ENCODE measurements at places on chromosomes 6 and 20.

DNA sequence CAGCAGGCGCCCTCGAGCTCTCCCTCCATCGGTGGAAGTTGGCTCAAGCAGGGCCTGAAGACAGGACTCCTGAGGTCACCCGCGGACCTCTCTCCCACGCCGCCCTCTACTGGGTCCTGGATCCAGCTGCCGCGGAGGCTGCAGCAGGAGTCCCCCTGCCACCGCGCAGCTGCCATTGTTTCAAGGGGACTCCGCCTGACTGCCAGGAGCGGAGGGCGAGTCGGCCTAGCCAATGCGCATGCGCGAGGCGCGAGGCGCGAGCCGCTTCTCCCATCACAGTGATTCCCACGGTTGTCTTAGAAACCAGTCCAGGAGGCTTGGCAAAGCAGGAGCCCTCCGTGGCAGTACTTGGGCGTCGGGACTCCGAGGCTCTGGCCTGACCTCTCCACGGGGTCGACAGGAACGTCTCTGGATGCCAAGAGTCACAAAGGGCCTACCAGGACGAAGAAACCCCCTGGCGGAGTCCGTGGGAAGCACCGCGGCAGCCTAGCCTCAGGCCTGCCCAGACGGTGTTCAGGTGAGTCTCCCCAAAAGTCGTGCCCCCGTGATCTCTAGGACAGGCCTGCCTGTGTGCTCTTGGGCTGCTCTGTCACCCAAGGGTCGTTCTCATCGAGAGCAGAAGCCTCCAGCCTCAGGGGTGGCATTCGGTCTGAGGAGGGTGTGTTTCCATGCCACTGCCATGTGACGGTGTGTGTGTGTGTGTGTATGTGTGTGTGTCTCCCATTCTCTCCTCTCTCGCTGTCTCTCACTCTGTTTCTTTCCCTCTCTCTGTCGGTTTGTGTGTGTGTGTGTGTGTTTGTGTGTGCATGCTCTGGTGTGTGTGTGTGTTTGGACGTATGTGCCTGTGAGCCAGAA is 290.6 kb upstream of the ZNF337 start:
- peak; percentile 62 for DNase-seq

GRCh38 chr20:891706-892080 is 24.4 kb downstream of the ANGPT4 start:
- no peak for DNase-seq

DNA sequence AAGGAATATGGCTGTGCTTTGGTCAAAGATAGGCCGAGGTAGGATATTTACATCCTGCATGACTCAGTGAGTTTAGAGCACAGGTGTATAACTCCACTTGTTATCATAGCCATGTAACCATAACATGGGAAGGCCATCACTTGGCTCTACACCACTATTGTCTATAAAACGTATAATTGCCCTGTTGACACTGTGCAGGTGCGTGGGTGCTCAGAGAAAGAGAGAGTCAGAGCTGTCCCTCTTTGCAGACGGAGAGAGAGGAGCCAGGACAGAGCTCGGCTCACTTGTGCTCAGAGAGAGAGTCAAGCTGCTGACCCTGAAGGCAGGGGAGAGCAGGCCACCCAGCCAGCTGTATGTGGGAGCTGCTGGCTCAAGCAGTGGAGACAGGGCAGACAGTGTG is 46.0 kb downstream of the OR2B6 start:
- no peak for DNase-seq

- no peak for DNase-seq
These were observed 11.5 kb upstream of the DACT2 start for GRCh38 chr6:168331058-168331457.

DNA sequence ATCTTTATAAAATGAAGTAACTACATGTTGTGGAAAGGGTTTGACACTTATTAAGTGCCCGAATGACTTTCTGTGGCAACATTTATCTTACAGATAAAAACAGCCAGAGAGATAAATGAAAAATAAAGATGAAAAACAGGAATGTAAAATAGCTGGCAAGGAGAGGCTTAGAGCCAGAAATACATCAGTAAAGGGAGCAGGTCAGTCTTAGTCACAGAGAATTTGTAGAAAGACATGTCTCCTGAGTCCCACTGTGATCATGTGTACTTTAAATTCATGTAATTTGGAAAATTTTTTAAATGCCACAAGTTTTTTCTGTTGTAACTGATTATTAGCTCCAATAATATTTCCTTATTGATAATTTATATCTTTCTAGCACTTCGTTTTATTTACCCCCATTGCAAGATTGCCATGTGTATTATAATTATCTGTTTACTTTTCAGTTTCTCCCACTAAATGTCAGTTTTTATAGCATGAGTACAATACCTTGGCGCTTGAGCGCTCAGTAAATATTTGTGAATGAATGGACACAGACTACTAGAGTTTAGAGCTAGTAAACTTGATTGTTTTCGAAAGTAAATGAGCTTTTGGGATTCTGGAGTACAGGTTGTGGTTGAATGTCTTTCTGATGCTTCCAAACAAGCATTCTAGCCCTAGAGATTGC is 15.2 kb downstream of the TAB2 start:
- DNase-seq, result no peak

- no peak for DNase-seq
These were observed 11.3 kb downstream of the GABRR1 start for GRCh38 chr6:89205819-89206218.

DNA sequence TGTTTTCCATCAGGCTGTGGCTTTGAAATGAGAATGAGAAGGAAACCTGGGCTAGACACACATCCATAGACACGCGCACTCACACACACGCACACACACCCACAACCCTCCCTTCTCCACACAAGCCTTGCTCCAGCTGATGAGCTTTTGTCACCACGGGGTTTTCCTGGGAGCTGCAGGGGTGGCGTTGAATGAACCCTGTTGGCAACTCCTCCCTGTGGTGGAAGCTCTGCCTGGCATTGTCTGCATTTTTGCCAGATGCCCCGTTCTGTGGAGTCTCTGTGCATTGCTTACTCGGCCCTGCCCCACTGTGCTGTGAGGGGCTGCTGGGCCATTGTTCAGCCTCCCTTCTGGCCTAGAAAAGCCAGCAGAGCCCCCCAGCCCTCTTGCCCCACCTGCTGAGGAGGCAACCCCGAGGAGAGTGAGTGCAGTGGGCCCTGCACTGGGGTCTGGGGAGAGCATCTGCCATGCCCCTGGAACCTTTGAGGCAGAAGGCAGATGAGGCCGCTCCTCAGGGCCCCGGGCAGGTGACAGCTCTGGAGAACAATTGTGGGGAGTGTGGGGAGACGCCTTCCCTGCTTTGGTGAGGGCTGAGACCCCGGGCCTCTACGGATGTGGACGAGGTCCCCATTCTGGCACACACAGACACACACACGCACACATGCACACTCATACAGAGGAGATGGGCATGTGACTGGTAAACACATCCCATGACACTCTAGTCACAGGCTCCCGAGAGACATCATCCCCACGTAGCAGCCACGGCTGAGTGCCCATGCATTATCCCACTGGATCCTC is 9.9 kb downstream of the ADIG start:
- DNase-seq, result no peak

- no peak for DNase-seq
These were observed 23.4 kb upstream of the SLCO4A1 start for GRCh38 chr20:62618611-62619529.

GRCh38 chr6:146284311-146284710 is 255.4 kb downstream of the GRM1 start:
- DNase-seq, result no peak

- DNase-seq, result no peak
These were observed 26.5 kb downstream of the DAAM2 start for GRCh38 chr6:39818695-39819094.

Data from stimulated activated CD4-positive, alpha-beta T cell treated with anti-CD3 and anti-CD28 coated beads, Interleukin-4, amount 100 ng/mL, for 1 hour (primary cell).